ENCODE measurements at places on chromosomes 5 and 9.

GRCh38 chr9:15543047-15543813 lies 9.6 kb upstream of the CCDC171 start:
- no peak for DNase-seq

GRCh38 chr9:108972626-108973209 lies 38.5 kb downstream of the ABITRAM start:
- DNase-seq, result no peak

DNA sequence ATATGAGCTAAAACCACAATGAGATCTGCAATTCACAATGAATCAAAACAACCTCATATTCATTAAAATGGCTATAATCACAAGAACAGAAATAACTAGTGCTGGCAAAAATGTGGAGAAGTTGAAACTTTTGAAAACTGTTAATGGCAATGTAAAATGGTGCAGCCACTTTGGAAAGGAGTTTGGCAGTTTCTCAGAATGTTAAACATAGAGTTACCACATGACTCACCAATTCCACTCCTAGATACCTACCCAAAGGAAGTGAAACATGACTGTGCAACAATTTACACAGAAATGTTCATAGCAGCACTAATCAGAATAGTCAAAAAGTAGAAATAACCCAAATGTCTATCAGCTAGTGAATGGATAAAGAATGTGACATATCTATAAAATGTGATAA lies 862.2 kb downstream of the DTWD2 start:
- DNase-seq, result no peak

DNA sequence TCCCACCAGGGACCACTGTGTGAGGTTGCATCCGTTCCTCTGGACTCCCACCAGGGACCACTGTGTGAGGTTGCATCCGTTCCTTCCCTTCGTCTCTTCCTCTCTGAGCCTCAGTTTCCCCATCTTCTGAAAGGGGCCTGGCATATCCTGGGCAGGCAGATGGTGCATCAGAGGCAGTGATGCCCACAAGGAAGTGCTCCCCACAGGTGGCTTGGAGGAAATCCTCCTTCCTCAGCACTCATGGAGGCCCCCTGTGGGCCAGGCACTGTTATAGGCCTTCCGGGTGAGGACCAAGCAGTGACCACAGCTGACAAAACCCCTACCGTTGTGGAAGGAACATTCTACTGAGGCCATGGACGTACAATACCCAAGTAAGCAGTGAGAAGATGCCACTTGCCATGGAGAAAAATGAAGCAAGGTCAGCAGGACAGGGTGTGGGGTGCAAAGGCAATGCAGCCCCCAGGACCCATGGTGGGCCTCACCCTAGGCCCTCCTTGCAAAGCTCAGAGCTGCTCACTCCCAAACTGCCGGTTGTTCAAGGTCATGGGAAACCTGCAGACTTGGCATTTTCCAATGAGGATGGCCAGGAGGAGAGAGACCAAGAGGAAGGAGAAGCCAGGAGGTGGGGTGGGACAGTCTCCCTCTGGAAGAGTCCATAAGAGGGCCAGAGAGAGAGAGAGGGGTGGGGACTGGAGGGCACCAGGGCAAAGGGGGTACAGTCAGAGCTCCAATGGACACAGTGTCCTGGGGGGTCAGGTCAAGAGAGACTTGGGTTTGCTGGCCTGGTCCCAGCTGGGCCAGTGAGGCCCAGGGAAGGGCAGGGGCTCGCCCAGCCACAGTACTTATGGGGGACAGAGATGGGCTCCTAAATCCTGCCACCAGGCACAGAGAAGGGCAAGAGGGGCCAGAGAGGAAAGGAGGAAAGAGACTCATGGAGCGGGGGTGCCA lies 51.1 kb downstream of the C9orf50 start:
- no peak for DNase-seq

GRCh38 chr5:34731435-34732232 lies 75.5 kb downstream of the RAI14 start:
- DNase-seq, result no peak

DNA sequence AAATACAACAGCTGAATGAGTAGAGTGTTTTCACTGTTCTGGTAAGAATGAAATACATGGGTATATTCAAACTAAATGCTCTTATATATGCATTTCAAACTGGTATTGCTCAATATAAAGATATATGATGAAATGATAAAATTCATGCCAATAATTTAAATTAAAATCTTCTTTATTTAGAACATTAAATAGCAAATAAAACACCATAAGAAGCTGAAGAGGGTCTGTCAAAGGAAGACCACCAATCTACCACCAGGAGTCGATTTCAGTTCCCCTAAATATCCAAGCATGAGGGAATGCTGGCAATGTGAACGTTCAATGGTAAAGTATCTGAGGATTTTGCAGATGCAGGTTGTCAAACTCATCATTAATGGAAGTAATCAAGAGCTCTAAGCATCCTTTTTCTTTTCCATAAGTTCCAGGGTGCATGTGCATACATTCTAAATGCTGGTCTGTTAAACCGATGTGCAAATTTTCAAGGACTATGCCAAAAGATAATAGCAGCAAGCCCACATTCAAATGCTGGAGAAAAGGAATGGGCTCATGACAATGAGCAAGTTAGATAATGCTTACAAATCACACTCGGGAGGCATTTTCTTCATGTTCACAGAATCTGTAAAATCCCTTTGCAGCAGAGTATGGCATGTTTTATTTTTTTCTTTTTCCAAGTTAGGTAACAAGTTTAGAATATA lies 118.8 kb upstream of the MTAP start:
- no peak for DNase-seq

GRCh38 chr9:8179381-8180053 lies 379.9 kb upstream of the DMAC1 start:
- no peak for DNase-seq

DNA sequence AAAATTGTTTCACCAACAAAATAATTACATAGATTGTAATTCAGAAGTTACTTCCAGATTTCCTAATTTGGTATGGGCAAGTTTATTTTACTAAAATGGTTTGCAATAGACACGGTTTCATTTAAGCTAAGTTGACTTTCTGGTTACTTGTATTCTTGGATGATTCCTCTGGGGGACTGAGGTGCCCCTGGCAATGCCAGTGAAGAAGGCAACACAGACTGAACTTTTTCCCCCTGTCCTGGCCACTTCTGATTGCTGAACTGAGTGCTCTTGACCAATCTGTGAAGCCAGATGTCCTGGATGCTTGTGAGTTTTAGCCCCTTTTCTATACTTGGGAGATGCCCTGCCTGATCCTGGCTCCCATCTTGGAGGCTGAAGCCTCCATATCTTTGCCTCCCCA lies 66.3 kb upstream of the FANCC start:
- DNase-seq, result no peak

- DNase-seq, result no peak
Measured at GRCh38 chr5:173498739-173499470, 117.5 kb downstream of the BOD1 start.

All from amygdala (tissue), 56 donors.